Activated naive CD4-positive, alpha-beta T cell treated with anti-CD3 and anti-CD28 coated beads, Interleukin-2, amount 50 U/mL, for 72 hours (primary cell): ENCODE measurements at places on chromosomes 11 and 22. TPM values are rescaled to one million over a fixed set of nuclear protein-coding genes. Genes with fewer than 3 reads are reported as not detected.

Gene CALCA
- total RNA-seq: not detected

Gene HPX
- total RNA-seq: 0.55 TPM

Gene SGSM1
- 0.20 TPM for total RNA-seq

Gene HBE1
- not detected for total RNA-seq

Gene GAL3ST3
- 1.1 TPM for total RNA-seq
